Stimulated activated CD8-positive, alpha-beta memory T cell treated with anti-CD3 and anti-CD28 coated beads, Interleukin-7, amount 100 ng/mL, for 1 hour (primary cell): ENCODE measurements at places on chromosomes 4 and X.

- no peak for DNase-seq
Observed at GRCh38 chr4:40833212-40833611, 83.5 kb downstream of the NSUN7 start.

GRCh38 chrX:12026481-12026880 is 111.8 kb upstream of the FRMPD4 start:
- no peak for DNase-seq

- no peak for DNase-seq
Observed at GRCh38 chr4:24013668-24014422, 124.0 kb upstream of the PPARGC1A start.

DNA sequence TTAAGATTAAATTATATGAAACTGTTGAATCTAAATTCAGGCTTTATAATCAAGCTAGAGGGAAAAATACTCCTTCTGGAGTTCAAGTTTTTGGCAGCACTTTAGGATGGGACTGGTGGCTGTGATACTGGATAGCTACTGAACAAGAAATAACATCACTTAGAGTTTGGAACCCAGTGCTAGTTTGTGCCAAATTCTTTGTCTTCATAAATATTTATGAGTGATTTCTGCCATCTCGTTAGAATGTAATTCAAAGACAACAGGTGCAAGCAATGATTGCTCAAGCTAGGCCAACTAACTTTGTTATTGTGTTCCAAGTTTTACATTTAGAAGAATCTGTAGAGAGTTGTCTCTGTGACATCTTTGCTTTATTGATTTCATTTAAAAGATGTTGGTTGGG is 417.9 kb downstream of the FAT4 start:
- DNase-seq, result no peak

DNA sequence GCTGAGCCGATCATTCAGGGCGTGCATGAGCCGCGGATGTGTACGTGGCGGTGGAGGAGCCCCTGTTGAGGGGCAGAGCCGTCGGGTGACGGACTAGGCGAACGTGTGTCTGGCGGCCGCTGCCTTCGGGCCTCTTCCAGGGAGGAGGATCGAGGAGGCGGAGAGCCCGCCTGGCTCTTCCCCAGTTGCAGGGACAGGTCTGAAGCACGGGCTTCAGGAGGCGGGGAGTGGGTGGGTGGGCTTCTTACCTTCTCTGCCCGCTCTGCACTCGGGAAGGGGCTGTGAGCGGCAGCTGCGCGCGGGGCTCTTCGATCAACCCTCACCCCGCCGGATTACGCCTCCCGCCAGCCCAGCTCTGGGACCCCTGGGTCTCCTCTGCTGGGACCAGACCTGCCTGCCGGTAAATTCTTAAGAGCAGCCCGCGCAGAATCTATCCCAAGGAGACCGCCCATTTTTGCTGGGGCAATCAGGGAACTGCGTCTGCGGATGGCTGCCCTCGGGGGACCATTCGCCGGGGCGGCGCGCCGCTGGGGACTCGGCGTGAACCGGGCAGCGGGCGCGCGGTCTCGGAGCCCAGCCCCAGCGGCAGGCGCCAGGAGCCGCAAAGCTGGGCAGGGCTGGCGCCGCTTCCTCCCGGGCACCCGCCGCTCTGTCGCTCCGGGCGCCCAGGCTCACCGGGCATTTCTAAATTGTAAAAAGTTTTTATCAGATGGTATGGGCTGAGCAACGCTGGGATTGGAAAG is 4.9 kb downstream of the PLAC8 start:
- DNase-seq, result no peak

DNA sequence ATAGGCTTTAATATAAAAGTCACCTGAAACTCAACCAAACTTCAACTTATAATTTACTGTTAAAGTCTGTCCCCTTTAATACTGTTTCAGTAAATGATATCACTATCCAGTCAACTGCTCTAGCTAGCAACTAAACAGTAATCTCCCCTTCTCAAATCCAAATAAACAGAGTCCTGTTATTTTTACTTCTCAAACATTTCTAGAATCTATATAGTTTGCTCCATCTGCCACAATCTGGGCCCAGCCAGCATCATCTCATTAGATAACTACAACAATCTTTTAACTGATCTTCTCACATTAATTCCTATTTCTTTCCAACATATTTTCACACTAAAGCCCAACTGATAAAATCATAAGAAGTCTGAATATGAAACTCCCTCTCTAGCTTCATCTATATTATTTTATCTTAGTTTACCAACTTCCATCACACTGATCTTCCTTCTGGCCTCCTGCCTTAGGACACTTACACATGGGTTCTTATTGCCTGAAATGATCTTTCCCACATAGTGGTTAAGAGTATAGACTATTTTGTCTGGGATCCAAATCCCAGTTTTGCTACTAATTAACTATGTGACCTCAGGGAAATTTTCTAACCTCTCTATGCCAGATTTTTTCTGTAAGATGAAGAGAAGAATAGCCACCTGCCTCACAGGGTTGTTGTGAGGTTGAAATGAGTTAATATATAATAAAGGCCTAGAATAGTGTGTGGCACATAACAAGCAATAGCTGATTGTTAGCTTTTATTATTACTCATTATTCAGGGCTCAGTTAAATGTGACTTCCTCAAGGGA is 18.6 kb downstream of the TBCK start:
- DNase-seq, result no peak

- DNase-seq, result no peak
Observed at GRCh38 chrX:131521824-131522223, 22.1 kb upstream of the OR13H1 start.

DNA sequence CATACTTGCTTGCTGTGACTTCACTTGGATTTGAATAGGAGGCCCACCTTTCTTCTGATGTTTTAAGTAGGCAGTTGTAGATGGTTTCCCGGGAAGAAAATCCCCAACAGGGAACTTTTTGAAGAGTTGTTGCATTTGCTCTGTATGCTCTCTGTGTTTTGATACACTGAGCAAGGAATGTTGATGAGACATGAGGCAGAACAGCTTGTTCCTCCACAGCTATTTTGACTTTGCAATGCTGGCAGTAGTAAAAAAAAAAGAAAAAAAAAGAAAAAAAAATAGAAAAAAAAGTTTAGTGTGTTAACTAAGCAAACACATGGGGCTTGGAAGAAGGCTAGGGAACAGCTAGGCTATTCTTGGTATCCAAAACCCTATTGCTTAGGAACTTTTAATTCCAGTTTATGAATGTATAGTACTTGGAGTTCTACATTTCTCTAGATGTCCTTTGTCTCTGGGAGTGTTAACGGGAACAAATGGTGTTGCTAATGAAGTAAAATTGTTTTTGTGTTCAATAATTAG is 23.4 kb upstream of the PAQR3 start:
- DNase-seq, result no peak

GRCh38 chrX:104325213-104325585 is 70.5 kb upstream of the ESX1 start:
- DNase-seq, result no peak

DNA sequence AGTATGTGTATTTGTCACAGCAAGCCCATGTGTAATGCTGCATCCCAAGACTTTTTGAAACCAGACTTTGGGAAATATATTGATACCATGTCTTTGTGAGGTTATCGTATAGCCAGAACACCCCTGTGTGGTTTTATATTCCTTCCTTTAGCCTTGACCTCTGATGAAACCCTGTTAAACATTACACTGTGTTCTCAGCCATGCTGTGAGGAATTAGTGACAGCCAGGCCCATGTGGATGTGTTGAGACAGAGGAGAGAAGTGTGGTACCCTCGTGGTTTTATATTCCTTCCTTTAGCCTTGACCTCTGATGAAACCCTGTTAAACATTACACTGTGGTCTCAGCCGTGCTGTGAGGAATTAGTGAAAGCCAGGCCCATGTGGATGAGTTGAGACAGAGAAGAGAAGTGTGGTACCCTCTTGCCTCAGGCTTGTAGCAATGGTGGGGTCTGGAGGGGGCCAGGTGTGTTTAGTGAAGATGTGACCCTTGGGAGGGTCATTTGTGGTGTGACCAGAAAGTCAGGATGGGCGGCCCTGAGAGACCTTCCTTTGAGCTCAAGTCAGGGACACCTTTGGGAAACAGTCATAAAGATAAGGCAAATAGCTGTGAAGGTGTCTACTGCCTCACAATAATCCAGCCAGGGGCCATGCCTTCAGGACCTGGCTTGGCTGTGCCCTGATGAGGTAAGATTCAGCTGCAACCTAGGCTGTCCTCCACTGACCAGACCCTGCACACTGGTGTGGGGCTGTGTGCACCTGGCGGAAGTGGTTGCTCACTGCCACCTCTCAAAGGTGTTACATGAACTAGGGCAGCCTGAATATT is 110.0 kb downstream of the IRF2 start:
- DNase-seq, result no peak

DNA sequence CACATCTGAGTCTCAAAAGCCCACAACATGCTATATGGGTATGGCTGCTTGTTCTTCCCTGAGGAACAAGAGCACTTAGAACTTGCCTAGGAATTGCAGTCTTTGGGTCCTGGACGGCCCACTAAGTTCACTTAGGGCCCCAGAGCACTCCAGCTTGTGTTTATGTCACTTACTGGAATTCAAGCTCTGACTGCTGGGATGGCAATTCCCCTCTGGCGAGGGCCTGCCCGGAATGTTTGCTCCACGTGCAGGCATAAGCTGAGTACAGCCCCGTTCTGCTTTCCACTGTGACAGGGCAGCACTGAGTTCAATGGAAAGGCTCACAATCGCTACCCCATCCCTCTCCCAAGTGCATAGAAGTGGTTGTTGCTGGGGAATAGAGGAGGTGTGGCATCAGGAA is 25.9 kb upstream of the RASSF6 start:
- DNase-seq, result no peak

DNA sequence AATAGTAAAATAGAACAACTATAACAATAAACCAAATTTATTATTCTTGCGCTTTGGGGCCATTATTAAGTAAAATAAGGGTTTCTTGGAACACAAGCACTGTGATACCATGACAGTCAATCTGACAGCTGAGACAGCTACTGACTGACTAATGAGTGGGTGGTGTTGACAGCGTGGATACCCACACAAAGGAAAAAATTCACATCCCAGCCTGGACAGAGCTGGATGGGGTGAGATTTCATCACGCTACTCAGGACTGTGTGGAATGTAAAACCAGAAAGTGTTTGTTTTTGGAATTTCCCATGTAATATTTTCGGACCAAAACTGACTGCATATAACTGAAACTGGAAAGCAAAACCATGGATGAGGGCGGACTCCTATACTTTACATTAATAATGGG is 48.8 kb downstream of the IGFBP7 start:
- DNase-seq, result no peak

- no peak for DNase-seq
Observed at GRCh38 chr4:3865986-3866812, 100.0 kb downstream of the ADRA2C start.

GRCh38 chrX:96909291-96909690 is 25.6 kb downstream of the RPA4 start:
- DNase-seq, result no peak

- no peak for DNase-seq
Observed at GRCh38 chrX:70479922-70480659, 35.5 kb downstream of the DLG3 start.

GRCh38 chr4:146235654-146236177 is 21.4 kb downstream of the REELD1 start:
- DNase-seq, result no peak

DNA sequence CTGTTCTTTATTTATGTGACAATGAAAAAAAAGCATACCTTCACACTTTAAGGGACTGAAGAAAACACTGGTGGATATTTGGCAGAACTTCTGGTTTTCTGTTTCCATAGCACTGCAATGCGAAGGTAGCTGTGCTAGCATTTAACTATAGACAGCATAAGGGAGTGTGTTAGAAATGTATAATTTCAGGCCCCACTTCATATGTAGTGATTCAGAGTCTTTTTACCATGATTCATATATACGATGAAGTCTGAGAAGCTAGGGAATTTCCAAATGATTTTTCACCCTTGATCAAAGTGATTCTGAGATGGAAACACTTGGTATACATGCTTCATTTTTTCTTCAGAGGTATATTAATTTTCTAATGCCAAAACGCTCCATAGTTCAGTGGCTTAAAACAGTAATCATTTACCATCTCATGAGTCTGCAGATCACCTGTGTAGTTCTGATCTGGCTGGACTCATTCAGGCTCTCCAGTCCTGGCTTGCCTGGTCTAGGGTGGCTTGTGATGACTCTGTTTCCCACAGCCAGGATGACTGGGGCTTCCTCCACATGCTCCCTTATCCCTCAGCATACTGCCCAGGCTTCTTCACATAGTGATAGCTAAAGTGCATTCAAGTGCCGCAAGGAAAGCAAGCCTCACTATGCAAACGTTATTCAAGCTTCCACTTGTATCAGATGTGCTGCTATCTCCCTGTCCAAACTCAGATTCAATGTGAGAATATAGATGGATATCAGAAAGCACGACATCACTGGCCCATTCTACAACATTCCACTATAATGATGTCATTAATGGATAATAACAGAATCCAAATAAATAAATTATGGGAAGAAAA is 790.1 kb downstream of the TECRL start:
- no peak for DNase-seq

DNA sequence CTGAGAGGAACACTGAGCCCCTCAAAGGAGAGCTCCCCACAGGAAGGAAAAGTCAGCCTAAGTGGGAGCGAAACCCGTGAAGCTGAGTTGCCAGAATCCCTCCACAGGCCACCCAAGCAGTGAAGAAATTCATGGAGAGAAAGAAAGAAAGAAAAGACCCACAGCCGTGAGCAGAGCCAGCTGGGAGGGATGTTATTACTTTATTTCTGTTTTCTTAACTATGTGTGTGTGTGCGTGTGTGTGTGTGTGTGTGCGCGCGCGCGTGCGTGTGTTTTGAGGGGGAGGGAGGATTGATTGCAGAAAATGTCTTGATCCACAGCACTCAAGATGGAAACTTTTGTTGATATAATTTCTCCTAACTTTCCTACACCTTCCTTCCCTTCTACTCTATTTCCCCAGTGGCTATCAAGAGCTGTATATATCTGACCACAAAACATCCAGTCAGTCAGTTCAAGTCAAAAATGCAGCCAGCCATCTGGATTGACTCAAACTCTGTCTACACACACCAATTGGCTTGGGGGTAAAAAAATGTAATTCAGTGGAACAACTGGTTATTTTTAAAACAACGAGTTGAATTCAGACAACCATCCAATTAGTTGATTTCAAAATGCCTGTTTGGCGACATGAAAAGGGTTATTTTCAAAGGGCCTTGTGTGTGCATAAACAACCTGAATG is 13.8 kb upstream of the GPC3 start:
- DNase-seq, result no peak

GRCh38 chr4:150769845-150770244 is 187.9 kb downstream of the MAB21L2 start:
- no peak for DNase-seq

- no peak for DNase-seq
Observed at GRCh38 chr4:158965226-158965625, 137.7 kb upstream of the RAPGEF2 start.

- no peak for DNase-seq
Observed at GRCh38 chr4:139789096-139789654, 123.6 kb downstream of the MGST2 start.
